Jurkat, Clone E6-1 (cell line): ENCODE measurements at places on chromosomes 2 and 18.

GRCh38 chr2:150909613-150910012, 352.1 kb downstream of the RBM43 start:
- peak; percentile 23 for DNase-seq

- DNase-seq: no peak
Measured at GRCh38 chr18:34281722-34282121, 57.0 kb upstream of the NOL4 start.

DNA sequence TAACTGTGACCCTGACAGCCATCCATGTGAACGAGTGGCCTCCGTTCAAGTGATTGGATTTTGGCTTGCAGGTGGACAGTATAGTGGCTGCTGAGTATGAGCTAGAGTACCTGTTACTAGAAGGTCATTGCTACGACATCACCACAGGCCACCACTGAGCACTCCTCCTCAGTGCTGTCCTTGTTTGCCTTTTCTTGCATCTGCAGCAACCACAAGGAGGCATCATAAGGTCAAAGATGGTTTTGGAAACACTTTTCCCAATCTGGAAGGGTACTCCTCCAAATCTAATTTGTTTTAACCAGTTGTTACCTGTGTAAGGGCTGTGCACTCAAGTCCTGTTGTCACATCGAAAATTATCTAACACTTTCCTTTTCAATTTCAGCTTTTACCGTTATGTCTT, 81.2 kb downstream of the UGGT1 start:
- DNase-seq: no peak

- DNase-seq: peak; percentile 17
Measured at GRCh38 chr18:69567813-69568488, 167.3 kb downstream of the DOK6 start.

DNA sequence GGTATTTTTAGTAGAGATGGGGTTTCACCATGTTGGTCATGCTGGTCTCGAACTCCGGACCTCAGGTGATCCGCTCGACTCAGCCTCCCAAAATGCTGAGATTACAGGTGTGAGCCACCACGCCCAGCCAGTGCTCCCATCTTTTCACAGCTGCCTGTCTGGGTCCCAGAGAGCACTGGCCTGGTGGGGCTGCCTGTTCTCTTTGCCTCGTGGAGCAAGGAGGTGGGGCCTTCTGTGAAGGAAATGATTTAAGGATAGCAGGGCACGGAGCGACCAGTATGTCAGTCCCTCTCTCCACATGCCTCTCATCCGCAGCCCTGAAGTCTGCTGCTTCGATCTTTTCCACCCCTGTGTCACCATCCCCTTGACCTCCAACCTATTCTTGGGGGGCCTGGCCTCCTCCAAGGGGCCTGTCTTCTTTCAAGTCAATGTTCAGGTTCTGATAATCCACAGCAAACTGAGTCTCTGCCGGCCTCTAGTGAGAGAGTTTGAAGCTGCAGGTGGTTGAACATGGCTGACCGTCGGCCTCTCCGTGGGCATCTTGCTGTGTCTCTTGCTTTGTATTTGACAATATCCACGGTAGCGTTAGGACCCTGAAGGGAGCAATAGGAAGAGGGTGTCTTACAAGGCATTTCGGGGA, 28.2 kb upstream of the GIGYF2 start:
- no peak for DNase-seq

DNA sequence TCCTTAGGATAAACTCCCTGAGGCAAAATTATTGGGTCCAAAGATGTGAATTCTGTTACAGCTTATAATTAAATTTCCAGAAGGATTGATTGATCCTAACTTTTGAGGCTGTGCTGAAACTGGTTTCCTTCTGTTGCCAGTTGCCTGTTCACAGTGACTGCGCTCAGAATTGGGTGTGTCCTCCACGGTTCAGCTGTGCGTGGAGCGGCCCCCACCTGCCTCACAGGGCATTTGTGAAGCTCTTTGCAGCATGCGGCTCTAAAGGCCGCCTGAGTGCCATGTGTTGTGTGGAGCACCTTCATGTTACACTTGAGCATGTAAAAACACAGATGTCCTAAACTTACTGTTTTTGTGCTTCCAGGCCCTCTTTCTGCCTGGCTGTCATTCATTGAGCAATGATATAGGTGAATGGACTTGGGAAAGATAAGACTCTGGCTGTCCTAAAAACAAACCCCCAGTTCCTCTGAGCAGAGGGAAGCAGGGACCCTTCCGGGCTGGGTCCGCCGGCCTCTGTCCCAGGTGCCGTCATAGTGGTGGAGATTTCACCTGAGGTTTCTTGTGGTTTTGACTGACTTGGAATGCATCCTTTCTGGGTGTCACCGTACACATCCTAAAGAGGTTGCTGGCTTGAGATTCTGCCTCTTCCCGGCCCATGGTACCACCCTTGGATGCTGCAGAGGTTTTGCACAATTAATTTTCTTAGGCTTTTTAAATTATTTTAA, 173.6 kb downstream of the LDLRAD4 start:
- DNase-seq: no peak
